Stimulated activated CD4-positive, alpha-beta T cell treated with anti-CD3 and anti-CD28 coated beads, Interleukin-1b, Interleukin-23, amount 100 ng/mL, for 48 hours (primary cell): ENCODE measurements at places on chromosomes 13 and 19.

GRCh38 chr19:16821081-16821480 lies 8.1 kb upstream of the SIN3B start:
- no peak for DNase-seq

- DNase-seq = peak; percentile 11
Observed at GRCh38 chr19:17861542-17862402, 2.1 kb downstream of the RPL18A start.

GRCh38 chr13:47598340-47598911 lies 402.6 kb downstream of the SUCLA2 start:
- no peak for DNase-seq

DNA sequence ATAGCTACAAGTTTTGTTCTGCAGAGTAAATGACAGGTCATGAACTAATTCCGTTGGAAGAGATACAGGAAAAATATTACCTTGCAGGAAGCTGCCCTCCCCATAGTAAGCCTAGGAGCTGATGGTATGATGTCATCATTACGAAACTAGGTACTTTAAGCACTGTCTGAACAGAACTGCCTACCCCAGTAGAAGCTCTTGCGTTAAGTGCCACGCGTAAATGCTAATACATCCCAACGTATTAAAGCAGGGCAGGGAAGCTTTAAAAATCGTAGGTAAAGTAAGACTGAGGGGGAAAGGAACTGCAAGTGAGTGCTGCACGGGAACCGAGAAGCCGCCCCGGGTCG lies 572 bp downstream of the UGGT2 start:
- no peak for DNase-seq

GRCh38 chr19:2186071-2186846 lies 22.5 kb downstream of the DOT1L start:
- no peak for DNase-seq

DNA sequence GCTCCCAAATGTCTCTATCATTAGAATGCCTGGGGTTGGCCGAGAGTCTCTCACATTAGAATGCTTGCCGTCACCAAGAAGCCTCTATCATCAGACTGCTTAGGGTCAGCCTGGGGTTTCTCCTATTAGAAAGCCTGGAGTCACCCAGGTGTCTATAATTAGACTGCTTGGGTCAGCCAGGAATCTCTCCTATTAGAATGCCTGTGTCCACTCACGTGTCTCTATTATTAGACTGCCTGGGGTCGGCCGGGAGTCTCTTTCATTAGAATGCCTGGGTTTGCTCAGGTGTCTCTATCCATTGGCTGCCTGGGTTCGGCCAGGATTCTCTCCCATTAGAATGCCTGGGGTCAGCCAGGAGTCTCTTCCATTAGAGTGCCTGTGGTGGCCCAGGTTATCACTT lies 1453.1 kb downstream of the UQCRFS1 start:
- no peak for DNase-seq

DNA sequence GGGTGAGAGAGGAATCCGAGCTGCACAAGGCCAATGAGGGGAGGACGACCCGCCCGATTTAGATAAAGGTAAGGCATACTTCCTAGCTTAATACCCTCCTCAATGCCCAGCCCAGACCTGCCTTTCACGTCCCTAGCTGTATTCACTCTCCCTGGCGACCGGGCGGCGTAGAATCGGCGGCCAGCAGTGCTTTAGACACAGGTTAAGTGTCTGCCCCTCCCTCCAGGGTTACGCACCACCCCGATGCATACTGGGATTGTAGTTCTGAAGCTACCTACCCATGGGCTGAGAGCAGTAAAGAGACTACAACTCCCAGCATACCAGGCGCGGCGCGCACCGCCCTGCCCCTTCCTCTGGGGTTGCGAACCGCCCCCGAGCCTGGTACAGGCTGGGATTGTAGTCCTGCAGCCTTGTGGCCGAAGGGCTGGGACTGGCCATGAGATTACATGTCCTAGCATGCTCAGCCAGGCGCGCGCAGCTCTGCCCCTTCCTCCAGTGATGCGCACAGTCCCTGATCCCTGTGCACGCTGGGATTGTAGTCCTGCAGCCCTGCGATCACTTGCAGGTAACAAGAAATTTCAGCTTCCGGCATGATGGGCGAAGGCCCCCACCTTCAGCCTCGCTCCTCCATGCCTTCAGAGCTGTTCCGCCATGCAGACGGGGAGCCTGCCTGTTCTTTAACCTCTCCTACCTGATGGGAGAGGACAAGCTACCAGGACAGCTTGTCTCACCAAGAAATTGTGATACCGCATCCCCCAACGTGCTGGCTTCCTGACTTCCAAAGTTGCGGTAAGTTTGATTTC lies 43.5 kb upstream of the ZNF14 start:
- DNase-seq = peak; percentile 93

GRCh38 chr19:51319649-51320279 lies 8.3 kb downstream of the IGLON5 start:
- DNase-seq = no peak

DNA sequence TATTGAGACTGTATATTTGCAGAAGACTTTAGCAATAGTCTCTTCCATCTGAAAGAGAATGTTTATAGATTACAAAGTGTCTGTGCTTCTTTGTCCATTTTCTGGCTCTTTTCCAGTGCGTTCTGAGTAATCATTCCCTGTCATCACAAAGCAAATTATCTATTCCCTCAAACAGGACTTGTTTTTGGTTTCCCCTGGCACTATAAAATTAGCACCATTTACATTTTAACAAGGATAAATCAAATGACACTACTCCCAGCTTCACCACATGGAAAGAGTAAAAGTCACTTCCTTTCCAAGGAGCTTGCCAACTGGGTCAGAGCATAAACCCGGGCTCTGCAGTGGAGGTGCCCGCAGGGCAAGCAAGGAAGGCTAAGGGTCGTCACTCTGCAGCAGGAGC lies 88.1 kb downstream of the SHISA2 start:
- DNase-seq = no peak

GRCh38 chr13:72074663-72075062 lies 207.7 kb upstream of the DACH1 start:
- no peak for DNase-seq

DNA sequence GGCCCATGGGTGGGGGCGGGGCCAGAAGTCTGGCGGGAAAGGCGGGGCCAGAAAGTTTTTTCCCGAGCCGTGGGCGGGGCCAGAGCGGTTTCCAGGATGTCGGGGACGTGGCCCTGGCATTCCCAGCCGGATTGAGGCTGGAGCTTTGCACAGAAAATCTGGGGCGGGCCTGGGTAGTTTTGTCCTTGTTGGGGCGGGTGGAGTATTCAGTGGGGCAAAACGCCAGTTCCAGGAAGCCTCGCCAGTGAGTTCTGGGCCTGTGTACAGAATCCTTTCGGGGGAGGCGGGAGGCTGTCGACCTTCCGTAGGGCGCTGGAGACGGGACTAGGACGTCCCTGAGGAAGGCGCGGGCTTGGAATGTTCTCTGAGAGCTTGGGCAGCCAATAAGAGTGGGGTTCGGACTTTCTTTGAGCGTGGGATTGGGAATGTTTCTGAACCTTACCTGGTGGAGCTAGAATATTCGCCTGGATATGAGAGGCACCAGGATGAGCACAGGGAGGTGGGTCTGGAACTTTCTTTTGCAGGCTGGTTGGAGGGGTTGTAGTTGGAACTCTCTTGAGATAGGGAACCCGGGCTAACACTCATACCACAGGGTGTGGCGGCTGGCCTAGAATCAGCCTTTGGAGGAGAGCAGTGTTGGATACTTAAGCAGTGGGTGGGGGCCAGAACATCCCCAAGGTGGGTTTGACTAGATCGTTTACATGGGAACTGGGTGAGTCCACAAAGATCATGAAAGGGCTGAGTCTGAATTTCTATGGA lies 1.3 kb downstream of the CCDC9 start:
- no peak for DNase-seq

DNA sequence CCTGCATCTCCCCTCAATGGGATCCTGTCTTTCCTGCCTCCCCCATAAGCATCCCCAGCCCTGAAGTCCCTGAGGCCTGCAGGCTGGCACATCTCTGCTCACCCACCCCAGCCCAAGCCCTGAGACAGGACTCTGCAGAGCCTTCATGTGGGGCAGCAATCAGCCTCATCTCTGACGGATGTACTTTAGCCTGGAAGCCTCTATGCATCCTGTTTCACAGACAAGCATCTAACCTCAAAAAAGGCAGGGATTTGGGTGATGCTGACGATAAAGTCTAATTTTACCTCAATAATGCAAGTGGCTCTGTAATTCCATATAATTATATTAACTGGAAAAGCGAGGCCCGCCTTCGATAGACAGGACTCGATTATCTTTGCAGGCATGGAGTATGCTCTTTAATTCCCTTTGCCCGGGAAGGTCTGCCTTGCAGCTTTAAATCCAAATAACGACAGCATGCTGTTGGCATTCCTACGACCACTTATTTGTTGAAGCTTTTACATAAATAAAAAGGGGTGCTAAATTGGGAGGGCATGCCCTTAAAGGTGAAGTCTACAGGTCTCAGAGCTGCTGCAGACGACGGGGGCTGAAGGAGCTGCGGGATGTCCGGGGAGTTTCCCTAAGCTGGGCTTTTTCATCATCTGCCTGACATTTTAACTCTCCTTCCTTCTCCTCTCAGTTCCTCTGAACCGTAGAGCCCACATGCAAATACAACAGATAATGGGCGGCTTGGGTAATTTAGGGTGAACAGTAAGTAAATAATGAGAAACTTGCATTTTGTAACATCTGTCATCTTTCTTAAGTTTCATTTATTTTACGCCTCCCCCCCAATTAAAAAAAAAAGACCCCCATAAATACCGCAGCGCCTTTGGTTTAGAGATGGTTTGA lies 211.5 kb downstream of the URI1 start:
- DNase-seq = no peak

GRCh38 chr19:32870981-32871451 lies 1.4 kb upstream of the SLC7A9 start:
- DNase-seq = no peak

- DNase-seq = no peak
Observed at GRCh38 chr13:23778879-23779278, 110.3 kb downstream of the MIPEP start.

DNA sequence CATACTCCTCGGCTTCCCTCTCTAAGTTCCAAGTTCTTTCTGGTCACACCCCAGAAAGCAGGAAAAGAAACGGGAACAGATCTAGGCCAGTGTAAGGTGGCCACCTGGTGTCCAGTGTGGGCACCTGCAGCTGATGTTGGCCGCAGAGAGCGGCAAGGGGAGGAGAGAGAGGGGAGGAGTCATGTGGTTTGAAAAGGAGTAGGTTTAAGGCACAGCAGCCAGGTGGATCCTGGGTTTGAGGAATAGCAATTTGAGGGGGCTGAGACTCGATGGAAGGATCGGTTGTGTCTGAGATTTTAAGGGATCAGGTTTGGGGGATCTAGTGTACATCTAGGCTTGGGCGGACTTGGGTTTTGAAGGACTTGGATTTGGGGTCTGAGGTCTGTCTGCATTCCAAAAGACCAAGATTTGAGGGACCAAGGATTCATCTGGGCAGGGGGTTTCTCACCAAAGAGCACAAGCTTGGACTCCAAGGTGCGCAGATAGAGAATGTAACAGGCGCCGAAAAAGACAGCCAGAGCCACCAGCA lies 1.2 kb downstream of the RABAC1 start:
- peak; percentile 50 for DNase-seq

- DNase-seq = no peak
Observed at GRCh38 chr19:34405892-34406660, 1.9 kb downstream of the PDCD2L start.

GRCh38 chr13:101774393-101774792 lies 321.9 kb downstream of the ITGBL1 start:
- DNase-seq = no peak

DNA sequence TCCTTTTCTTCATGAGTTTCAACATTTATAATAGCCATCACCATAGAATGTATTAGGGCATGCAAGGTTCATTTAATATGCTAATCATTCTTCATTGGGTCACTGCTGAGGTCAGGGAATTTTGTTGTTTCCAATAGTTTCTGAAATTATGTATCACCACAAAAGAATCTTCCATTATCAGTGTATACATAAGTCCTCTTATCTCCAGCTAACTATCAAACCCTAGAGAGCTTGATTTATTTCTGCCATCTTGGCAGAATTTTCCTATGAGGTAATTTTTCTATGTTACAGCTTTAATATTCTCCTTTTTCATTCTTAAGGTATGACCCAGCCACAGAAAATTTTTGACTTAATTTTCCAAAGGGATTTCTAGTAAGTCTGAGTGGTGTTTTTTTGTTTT lies 415.0 kb upstream of the SLITRK1 start:
- no peak for DNase-seq

- DNase-seq = no peak
Observed at GRCh38 chr13:92842145-92842544, 384.5 kb upstream of the GPC6 start.

- DNase-seq = no peak
Observed at GRCh38 chr13:105087945-105088344, 1447.5 kb downstream of the EFNB2 start.
